ENCODE measurements at places on chromosomes 2 and 18.

DNA sequence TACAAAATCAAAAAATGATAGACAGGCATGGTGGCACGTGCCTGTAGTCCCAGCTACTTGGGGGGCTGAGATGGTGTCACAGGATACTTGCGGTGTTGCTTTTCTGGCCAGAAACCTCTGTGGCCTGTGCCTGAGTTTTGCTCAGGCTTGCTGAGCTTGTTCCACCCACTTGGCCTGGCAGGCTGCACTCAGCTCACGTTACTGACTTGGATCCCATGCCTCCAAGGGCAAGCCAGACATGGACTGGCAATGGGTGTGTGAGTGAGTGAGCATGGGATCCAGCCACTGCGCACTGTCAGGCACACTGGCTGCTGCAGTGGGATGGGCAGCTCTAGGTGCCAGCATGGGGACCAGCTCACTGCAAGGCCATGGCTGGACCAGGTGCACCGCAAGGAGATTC lies 67.9 kb downstream of the NCAPH start:
- DNase-seq = no peak

- DNase-seq = no peak
Measured at GRCh38 chr2:170495896-170496295, 219.2 kb upstream of the SP5 start.

DNA sequence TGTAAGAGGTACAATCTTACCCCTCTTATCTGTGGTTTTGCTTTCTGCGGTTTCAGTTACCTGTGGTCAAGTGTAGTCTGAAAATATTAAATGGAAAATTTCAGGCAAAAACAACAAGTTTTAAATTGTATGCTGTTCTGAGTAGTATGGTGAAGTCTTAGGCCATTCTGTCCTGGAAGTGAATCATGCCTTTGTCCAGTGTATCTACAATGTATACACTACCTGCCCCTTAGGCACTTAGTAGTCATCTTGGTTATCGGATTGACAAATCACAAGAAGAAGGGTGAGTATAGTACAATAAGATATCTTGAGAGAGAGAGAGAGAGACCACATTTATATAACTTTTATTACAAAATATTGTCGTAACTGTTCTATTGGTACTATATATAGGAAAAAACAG lies 43.5 kb downstream of the RAB3GAP1 start:
- no peak for DNase-seq

GRCh38 chr2:209388446-209389037 lies 35.3 kb upstream of the MAP2 start:
- no peak for DNase-seq

DNA sequence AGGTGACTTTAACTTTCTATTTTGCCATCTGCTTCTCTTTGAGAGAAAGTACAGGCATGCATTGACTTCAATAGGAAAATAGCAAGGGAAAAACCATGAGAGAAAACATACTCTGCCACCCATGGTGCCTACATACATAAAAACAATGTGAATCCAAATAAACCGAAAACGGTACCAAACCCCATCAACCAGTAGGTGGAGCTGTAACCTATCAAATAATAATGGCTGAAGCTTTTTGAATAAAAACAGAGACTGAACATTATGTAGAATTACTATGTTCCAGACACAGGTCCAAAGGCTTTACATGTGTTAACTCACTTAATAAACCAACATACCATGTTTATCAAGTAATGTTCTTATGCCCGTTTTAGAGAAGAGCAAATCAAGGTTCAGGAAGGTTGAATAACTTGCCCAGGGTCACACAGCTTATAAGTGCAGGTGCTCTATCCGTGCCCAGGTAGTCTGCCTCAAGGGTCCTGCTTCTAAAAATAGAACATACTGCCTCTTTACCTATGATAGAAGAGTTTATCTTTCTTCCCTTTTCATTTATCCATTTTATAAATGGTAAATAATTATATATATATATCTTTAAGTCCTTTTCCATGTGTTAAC lies 293.9 kb upstream of the SYT4 start:
- DNase-seq = peak; percentile 4

DNA sequence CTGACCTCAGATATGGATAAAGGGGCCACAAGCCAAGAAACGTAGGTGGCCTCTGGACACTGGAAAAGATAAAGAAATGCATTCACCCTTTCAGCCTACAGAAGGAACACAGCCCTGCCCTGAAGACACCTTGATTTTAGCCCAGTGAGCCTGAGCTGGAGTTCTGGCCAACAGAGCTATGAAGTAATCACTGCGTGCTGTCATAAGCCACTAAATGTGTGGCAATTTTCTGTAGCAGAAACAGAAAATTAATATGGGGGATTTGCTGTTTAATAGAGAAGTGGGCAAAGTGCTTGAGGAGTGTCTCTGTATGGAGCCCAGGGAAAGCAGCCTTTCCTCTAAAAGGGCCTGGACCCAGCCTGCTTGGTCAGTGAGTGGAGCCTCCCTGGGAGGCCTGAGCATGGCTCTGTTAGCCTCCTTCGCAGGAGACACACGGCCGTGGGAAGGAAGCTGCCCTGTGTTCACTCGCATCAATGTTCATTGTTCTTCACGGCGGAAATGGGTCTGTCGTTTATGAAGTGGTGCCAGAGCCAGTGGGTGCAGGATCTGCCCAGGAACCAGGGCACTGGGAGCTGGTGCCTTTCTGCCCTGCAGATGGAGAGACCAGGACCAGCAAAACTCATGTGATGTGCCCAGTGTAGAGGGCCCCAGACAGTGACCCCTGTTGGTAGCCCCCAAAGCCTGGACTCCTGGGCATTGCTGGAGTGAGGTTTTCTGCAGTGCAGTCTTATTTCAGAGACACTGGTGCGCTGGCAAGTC lies 268.9 kb downstream of the NDUFA10 start:
- no peak for DNase-seq

Data from memory B cell (primary cell).